ENCODE measurements at places on chromosomes 2 and 18. TPM values are rescaled to one million over a fixed set of nuclear protein-coding genes. Genes with fewer than 3 reads are reported as not detected.

GRCh38 chr2:39779341-39779851 is 338 bp upstream of the THUMPD2 start:
- DNase-seq = no peak

- DNase-seq = no peak
Measured at GRCh38 chr2:199307461-199307860, 150.3 kb downstream of the SATB2 start.

GRCh38 chr18:111306-112014 is 46.9 kb upstream of the USP14 start:
- DNase-seq = peak; percentile 67

The HRH4 gene
- 0.19 TPM for total RNA-seq

DNA sequence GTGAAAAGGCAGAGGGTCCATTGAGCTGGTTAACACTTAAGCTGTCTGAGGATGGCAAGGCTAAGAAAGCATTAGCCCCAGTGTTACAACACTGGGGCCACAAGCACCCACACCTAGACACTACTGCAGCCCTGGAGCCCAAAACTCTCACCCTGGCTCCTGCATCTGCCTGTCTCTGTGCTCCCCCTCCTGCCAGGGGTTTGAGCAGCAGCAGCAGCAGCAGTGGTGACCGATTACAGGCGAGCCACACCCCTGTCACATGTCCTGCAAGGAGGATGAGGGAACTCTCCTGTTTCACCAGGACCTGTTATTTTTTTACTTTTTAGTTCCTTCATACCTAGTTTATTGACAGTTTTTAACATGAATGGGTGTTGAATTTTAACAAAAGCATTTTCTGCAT is 326.7 kb upstream of the MAP2 start:
- DNase-seq = no peak

DNA sequence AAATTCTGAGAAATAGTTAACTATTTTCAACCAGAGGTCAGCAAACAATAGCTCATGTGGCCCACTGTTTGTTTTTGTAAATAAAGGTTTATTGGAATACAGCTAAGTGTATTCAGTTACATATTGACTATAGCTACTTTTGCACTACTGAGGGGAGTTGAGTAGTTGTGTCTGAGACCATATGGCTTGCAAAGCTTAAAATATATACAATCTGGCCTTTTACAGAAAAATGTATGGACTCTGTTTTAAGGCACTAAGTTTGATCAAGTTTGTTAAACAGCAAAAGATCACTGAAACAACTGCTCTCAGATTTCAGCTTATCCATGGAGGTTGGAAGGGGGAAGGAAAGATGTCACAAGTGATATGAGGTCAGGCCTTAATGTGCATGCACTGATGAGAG is 667.1 kb downstream of the CNTNAP5 start:
- DNase-seq = no peak

GRCh38 chr2:3349211-3349693 is 28.4 kb downstream of the EIPR1 start:
- DNase-seq = no peak

GRCh38 chr18:75727456-75727855 is 300.0 kb upstream of the SMIM21 start:
- no peak for DNase-seq

DNA sequence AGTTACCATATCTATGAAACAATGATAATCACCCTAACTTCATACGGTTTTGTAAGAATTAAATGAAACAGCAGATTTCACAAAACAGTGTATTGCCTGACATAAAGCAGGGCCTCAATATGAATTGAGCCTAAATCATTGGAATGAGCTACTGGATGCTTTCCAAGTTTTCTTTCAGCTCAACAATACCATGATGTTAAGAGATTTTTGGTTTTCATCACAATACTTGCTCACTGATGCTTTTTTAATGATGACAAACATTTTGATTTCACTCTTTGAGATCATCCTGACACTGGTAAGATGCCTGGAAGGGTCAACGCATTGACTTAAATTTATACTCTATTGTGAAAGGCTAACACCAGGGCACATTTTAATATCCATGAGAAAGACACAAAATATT is 377.5 kb downstream of the ZNF521 start:
- DNase-seq = no peak

The HNRNPLL gene
- 52.8 TPM for total RNA-seq

DNA sequence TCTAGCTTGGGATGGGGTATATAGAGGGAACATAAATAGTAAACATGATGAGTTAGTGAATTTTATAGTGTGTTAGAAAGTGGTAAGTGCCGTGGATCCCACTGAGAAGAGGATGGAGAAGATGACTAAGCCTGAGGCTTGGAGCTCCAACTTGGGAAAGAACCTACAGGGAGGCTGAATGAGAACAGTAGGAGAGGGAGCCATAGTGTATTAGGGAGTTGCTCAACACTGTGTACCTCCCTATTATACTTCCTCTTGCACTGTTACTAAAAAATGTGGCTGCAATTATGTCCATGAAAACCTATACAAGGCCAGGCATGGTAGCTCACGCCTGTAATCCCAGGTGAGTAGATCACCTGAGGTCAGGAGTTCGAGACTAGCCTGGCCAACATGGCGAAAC is 2.9 kb upstream of the SLC19A3 start:
- no peak for DNase-seq

DNA sequence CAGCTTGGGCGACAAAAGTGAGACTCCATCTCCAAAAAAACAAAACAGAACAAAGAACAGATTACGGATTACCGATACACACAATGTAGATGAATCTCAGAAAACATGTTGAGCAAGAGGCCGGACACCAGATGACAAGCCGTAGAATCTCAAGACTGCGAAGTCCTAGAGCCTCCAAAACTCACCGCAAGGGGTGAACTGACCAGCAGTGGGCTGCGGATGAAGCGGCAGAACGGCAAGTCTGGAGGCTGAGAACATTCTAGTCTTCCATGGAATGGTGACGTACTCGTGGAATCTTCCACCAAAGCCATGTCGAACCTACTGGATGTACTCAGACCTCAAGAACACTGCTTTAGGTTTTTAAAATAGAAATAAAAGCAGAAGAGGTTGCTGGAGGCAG is 198.8 kb downstream of the NDUFA10 start:
- no peak for DNase-seq

- no peak for DNase-seq
Measured at GRCh38 chr2:63631501-63631900, 42.7 kb downstream of the MDH1 start.
